Right kidney (tissue), 9 donors: ENCODE measurements at places on chromosomes 5 and 9.
A peak's percentile ranks its signal among the peaks of the same experiment; 100 is the strongest.

GRCh38 chr9:132978451-132979131, at the start of gene GFI1B:
TSS of gene GFI1B (plus strand) at chr9:132978694. CDS start at chr9:132986679, 7,985 bp downstream.
- no peak for DNase-seq

- DNase-seq, result no peak
Observed at GRCh38 chr5:126973193-126973592, 57.2 kb downstream of the MARCHF3 start.

GRCh38 chr5:9538504-9538903, 7.4 kb downstream of the SEMA5A start:
- DNase-seq, result no peak

- DNase-seq, result no peak
Observed at GRCh38 chr9:4620057-4620765, 41.9 kb upstream of the PLPP6 start.

GRCh38 chr9:99137225-99137624, 32.3 kb downstream of the TGFBR1 start:
- no peak for DNase-seq

- DNase-seq, result no peak
Observed at GRCh38 chr5:72917371-72917776, 38.5 kb upstream of the FCHO2 start.

- no peak for DNase-seq
Observed at GRCh38 chr9:136858844-136859757, 7.0 kb downstream of the MAMDC4 start.

- no peak for DNase-seq
Observed at GRCh38 chr5:73901043-73901442, 275.0 kb downstream of the ARHGEF28 start.

- no peak for DNase-seq
Observed at GRCh38 chr9:134559013-134559412, 82.6 kb upstream of the COL5A1 start.

DNA sequence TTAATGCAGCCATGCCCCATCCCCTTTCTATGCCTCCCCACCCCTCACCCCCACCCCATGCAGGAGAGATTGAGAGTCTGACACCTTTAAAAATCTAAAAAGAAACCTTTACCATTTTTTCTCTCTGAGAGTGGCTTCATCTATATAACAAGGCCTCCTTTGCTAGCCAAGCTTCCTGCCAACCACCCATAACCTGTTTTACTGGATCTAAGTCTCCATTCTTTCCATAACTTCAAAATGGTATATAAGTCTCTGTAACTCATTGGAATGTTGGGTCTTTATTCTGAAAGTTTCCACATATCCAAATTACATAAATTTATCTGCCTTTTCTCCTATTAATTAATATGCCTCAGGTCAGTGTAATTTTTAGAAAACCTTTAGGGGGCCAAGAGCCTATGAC, 1174.0 kb downstream of the MAT2B start:
- no peak for DNase-seq

DNA sequence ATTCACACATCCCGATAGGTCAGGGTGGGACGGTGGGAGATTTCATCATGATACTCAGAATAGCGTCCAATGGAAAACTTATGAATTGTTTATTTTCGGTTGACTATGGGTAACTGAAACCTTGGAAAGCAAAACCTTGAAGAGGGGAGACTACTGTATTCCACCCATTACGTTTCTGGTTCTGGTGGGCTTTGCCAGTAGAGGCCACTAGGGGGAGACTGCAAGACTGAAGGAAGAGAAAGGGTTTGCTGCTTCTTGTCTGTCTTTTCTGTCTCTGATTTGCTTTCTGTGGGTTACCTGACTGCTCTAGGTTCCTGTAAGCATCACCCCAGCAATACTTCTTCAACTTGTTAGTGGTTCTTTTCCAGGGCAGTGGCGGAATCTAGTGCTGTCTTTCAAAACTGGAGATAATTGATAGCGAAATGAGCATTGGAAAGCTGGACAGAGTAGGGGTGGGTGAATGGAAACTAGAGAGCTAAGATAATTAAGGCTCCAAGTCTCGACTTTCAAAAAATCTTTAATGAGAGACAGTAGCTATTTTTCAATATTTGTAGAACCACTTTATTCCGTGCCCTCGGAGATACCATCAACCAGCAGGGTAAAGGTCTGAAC, 27.0 kb downstream of the GRIN3A start:
- no peak for DNase-seq

GRCh38 chr5:138953387-138954256, 78.5 kb upstream of the LRRTM2 start:
- peak; percentile 54 for DNase-seq

GRCh38 chr5:82925061-82925411, 152.2 kb downstream of the TMEM167A start:
- DNase-seq, result no peak

- no peak for DNase-seq
Observed at GRCh38 chr5:128228521-128228920, 145.0 kb downstream of the SLC12A2 start.

- DNase-seq, result no peak
Observed at GRCh38 chr5:176789873-176790615, 20.3 kb upstream of the UNC5A start.

GRCh38 chr5:6644794-6645241, 11.6 kb downstream of the SRD5A1 start:
- DNase-seq, result no peak

DNA sequence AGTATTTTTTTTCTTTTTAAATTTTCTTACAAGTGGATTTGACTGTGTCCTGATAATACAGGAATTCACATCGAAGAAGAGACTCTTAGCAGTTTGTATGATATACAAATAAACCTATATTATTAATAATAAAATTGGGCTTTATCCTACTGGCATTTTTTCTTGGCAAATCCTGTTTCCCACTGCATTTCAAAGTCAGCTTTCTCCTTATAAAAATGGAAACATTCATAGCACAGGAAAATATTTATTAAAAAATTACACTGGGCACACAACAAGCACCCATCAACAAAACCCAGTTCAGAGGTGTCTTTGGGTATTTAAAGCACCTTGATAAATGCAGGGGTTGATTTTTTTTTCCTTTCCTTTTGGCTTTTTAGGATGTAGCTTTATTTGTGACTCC, 200.9 kb downstream of the MEF2C start:
- no peak for DNase-seq

DNA sequence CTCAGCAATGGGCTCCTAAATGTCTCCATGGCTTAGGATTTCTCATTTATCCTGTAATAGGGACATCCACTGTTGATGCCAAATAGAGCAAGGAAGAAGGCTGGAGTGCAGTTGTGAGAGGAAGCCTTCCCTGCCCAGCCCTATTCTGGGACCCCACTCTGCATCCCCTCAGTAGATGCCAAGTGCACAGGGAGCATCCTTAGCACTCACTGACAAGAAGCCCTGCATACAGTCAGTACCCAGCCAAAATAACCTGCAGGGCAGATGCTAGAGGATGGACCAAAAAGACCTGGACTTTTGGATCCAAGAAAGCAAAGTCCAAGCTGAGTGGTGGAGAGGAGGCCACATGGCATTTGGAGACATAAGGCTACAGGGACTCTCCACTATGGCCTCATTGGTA, 113.5 kb upstream of the SPOCK1 start:
- no peak for DNase-seq

DNA sequence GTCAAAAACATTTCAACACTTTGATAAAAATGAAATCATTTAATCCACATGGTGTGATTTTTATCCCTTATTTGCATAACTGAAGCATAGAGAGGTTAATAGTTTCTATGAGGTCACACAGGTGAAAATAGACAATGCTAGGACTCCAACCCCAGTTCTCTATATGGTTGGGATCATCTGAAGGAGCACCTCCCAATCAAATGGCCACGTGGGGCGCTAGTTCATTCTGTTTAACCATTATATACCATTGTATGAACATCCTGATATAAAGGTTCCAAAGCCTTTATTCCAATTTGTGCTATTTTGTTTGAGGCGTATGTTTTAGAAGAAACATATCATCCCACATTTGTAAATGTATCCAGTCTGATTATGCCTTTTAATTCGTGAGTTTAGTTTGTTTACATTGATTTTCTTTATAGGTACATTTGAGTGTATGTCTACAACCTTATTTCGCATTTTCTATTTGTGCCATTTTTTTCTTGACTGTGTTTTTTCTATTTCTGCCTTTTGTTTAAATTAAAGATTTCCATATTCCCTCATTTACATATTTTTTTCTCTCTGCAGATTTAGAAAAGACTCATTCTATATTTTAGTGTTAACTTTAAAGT, 1092.0 kb downstream of the MAT2B start:
- no peak for DNase-seq

DNA sequence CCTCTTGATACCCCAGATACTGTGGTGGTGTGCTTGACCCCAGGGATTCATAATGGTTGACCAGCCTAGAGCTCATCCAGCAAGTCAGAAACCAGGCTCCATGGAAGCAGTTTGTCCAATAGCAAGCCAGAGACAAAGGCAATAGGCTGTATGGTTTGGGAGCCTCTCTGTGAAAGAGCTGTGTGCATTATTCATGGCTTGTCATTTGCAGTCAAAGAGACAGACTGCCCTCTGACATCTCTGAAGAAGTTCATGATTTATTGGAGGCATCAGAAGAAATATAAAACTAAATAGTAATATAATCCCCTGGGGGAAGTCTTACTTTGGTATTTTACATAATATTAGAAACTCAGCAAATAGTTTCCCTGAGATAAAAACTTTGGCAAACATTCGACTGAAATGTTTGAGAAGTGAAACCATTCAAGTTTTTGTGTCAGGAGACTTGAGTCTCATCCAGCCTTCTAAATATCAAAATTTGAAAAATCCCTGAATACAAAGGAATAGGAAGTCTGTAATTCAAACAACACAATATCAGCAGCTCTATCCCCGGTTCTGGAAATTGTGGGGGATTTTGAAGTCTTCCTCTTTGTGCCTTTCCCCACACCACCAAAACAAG, 250.3 kb downstream of the ZSWIM6 start:
- no peak for DNase-seq
